Left ventricle myocardium superior (tissue), 1 donor: ENCODE measurements at places on chromosomes 16 and 17.
A peak's percentile ranks its signal among the peaks of the same experiment; 100 is the strongest.

DNA sequence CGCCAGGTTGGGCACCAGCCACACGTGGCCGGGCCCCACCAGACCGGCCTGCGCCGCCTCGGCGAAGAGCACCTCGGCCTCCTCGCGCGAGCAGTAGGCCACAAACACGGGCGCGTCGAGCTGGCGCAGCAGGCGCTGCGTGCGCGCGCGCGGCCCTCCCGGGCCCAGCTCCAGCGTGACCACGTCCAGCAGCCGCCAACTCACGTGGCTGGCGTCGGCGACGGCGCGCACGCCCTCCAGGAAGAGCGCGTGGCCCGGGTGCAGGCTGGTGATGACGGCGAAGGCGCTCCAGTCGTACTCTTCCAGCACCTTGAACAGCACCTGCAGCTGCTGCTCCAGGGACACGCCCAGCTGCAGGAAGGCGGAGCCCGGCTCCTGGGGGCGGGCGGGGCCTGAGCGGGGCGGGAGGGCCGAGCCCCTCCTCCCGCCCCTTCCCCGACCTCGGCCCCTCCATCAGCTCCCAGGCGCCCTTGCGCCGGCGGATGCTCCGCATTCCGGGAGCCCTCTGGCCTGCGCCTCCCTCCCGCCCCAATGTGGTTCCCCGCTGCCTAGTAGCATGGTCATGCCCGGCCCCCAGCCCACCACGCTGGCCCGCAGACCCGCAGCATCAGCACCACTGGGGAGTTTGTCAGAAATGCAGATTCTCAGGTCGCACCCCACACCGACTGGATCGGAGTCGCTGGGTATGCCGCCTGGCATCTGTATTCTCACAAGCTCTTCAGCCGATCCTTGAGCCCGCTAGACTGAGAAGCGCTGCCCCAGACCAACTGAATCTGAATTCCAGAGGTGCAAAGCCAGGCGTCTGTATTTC, 7.2 kb downstream of the GRIN2C start:
- no peak for DNase-seq

DNA sequence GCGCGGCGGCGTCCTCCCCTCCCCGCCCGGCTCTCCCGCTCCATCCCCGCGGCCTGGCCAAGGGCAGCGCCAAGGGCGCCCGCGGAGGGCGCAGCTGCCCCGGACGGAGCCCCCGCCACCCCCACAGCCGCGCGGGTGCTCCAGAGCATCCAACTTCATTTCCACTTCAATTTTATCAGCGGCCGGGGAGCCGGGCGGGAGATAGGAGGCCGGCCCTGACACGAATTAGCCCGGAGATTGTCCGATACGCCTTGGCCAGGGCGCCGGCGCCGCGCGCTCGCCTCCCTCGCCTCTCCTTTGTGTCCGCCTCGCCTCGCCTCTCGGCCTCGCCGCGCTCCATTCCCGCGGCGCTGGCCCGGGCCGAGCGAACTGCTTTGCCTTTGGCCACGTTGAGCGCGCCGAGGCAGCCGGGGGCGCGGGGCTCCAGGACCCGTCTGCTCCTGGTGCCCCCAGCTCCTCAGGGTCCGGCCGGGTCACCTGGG, 129.1 kb upstream of the LHX1 start:
- no peak for DNase-seq

DNA sequence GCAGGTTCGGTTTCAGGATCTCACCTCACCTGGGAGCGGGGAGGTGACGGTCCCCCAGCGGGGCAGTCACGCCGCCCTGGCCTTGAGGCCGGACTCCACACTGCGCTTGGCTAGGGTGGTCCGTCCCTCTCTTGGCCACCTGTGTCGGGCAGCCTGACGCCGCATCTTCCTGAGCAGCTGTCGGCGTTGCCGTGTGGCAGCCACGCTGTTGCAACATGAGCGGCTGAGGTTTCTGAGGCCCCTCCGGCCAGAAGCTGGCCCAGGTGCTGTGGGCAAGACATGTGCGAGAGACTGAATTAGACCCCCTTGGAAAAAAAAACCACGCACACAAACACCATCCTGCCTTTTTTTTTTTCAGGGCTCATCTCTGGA, 49.2 kb downstream of the IRF8 start:
- DNase-seq: no peak

GRCh38 chr16:10988879-10989278, 44.5 kb downstream of the CLEC16A start:
- no peak for DNase-seq

DNA sequence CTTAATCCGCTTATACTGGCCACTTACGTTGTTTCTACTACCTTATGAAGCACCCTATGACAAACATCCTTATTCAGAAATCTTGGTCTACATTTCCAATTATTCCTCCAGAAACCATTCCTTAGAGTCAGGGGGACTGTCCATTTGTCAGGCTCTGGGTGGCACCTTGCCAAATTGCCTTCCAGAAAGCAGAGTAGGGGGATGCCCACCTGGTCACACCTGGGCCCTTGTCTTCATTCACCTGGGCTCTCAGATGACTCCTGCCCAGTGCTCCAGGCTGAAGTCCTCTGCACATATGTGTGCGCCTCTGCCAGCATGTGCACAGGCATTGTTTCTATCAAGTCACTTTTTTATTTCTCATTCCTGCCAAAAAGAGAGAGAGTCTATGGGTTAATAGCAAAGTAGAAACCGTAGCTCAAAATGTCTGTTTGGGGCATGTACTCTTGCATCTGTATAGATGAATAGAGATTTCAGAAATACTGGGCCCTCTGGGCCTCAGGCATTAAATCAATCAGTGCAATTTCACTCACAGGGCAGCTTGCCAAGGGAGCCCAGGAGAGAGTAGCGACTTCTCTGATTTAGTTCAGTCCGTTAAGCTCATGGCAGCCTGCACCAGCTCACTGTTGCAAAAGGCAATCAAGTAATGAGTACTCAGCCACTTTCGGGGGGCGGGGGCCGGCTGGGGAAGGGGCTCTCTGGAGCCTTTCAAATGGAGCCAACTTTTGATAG, 104.7 kb downstream of the SOCS1 start:
- DNase-seq: peak; percentile 9

GRCh38 chr17:49567871-49568694, 7.6 kb upstream of the NXPH3 start:
- DNase-seq: peak; percentile 93

- no peak for DNase-seq
These were observed 220.5 kb downstream of the PARN start for GRCh38 chr16:14409563-14409962.

DNA sequence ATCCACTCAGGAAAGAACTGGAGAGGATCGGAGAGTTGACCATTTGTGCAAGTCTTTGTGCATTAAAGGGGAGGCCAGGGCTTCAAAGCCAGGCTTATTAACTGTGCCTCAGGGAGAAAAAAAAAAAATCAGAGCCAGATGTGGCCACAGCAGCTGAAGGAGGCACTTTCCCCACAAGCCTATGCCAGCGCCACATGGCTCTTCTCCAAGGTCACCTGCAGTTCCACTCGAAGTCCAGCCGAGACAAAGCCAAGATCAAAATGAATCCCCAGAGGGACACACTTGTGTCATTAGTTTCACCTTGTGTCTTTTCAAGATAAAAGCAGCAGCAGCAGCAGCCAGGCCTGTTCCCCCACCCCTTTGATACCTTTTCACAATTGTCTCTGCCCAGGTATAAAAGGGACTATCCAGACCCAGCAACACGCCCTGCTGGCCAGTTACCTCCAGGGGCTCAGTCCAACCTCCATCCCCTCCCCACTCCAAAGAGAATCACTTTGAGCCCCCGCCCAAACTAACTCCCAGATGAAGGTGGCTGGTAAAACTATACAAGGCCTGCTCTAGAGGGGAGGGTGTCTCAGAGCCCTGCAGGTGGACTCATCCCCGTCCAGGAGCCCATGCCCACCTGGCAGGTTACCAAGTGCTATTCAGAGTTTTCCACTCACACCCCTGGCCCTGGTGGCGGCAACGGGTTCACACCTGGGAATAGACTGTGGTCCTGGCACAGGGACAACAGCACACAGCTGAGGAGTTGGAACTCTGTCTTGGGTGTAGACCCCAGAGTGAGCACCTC, 29.2 kb downstream of the AXIN2 start:
- DNase-seq: peak; percentile 60

- DNase-seq: no peak
These were observed 34.8 kb upstream of the GAS7 start for GRCh38 chr17:10233161-10233560.

DNA sequence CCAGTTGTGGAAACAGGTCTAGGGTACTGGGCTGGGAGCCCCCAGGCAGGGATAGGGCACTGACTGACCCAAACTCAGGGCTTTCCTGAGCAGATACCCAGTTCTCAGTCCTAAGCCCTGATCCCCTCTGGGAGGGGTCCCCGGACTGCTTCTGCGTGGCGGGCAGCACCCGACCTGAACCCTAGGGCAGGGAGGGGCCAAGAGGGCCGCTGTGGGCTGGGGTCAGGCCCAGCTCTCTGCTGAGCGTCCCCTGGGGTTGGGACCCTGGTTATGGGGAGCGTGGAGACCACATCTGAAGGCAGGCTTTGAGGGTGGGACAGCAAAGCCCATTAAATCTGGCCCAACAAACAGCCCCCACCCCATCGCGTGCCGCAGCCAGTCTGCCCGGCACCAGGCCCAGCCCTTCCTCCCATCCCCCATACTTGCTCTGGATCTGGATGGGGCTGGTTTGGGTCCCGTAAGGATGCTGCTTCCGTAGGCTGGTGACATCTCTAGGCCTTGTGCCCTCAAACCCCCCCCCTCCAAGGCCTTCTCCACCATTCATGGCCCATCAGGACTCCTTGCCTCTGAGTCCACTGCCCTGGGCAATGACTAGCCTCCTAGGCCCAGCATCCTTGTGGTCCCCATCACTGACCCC, 691 bp upstream of the FAM83G start:
- DNase-seq: no peak

GRCh38 chr16:46573008-46573833, 48.0 kb downstream of the SHCBP1 start:
- DNase-seq: no peak

DNA sequence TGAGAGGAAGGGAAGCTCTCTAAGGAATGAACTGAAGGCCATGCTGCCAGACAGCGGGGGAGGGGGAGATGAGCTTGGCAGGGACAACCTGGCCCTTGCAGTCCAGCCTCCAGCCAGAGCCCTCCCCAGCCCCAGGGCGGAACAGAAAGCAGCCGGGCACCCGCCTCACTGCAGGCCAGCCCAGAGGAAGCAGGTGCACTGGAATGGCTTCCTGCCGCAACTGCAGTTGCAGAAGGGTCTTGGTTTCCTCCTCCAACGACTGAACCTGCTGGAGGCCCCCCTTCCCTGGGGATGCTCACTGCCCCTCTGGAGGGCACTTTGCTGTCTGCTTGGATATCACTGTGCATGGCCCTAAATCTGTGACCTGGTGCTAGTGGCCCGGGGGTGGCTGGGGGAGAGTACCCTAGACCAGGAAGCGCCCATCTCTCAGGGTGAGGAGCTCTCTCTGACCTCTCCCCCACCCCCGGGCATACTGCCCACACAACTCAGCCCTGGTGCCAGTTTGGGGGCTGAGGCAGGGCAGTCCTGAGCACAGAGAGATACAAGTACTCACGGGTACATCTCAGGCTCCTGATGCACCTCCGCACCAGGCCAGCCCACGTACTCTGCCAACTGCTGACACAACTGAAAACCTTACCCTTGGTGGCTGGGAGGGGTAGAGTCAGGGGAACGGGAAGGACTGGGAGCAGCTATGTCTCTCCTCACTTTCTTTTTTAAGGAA, 41.1 kb downstream of the MYO18A start:
- DNase-seq: peak; percentile 78

- DNase-seq: no peak
These were observed 11.5 kb downstream of the COX10 start for GRCh38 chr17:14080847-14081251.

DNA sequence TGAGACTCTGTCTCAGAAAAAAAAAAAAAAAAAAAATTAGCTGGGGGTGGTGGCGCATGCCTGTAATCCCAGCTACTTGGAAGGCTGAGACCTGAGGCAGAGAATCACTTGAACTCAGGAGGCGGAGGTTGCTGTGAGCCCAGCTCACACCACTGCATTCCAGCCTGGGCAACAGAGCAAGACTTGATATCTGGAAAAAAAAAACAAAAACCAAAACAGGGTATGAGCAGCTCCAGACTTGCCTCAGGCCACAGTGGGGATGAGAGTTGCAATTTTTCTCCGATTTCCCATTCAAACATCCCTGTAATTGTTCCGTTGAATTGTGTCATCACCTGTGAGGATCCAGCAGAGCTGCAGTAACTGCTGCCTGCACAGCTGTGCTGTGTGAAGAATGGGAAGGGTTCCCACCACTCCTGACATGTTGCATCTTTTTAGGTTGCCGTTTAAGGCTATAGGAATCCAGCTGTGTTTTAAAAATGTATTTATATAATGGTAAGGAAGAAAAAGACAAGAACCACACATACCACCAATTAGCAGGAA, 150.0 kb downstream of the VPS53 start:
- no peak for DNase-seq

- DNase-seq: no peak
These were observed 731.0 kb downstream of the MAF start for GRCh38 chr16:78869492-78869891.

DNA sequence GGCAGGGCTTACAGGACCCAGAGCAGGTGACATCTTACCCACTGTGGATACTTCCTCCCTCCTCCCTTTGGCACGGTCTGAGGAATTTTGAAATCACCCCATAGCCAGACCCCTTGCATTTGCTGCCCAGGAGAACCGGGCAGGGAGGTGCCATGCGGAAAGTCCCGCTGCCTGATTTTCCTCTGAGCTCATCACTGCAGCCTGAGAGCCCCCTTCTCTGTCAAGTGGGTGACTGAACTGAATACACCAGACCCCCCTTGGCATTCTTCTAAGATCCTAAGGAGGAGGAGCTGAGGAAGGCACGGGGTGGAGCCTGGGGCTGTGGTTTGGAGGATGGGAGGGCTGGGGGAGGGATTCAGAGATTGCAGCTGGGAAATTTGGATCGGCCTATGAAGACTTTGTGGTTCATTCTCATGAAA, 173.4 kb downstream of the RAB11FIP4 start:
- DNase-seq: peak; percentile 26

GRCh38 chr17:82518826-82519810, at the start of gene FOXK2:
FOXK2 (plus strand) TSS chr17:82519732; CDS start chr17:82519889, 157 bp downstream.
- peak; percentile 97 for DNase-seq

GRCh38 chr16:13858873-13859580, 60.9 kb upstream of the ERCC4 start:
- no peak for DNase-seq

- no peak for DNase-seq
These were observed 859 bp downstream of the ALDH3A1 start for GRCh38 chr17:19747159-19747719.

DNA sequence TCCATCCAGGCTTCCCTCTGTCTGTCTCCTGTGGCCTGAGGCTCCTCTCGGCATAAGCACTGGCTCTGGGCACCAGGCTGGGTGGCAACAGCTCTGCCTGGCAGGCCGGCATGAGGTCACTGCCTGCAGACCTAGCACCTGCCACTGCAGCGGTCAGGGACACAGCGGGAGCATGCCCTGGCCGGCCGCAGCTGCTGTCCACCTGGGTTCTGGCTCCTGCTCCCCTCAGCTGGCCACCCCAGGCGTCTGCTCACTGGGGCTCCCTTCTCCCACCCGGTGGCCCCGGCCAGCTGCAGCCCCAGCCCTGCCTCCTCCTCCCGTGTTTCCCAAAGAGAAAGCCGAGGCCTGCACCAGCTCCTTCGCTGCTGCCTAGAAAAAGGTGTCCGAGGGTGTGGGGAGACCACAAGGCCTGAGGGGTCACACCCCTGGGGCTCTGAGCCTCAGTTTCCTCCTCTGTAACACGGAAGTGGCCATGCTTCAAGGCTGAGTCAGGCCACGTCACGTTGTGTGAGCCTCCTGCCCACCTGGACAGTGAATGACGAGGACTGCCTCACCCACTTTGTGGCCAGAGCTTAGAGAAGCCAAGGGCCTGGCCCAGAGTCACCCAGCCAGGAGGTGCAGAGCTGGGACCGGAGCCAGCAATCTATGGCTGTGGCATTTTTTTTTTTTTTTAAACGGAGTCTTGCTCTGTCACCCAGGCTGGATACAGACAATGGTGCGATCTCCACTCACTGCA, 6.7 kb downstream of the NTHL1 start:
- peak; percentile 62 for DNase-seq
